ENCODE measurements at places on chromosomes 6 and 20.

DNA sequence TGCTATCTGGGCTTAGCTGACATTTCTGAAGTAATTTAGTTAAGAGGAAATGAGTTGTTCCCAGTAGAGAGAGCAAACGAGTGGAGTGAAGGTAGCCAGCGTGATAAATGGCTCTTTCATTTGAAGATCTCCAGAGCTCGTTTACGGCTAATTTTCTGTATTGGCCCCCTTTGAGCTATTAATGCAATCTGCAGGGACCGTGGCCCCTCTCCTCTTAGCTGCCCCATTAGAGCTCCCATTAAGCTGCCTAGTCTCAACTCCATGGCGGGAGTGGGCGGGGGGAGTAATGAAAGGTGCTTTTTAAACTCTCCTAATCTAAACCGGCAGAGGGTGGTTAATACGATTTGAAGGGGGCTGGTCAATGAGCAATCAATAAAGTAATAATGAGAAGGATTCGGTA lies 12.5 kb downstream of the TFAP2B start:
- no peak for DNase-seq

DNA sequence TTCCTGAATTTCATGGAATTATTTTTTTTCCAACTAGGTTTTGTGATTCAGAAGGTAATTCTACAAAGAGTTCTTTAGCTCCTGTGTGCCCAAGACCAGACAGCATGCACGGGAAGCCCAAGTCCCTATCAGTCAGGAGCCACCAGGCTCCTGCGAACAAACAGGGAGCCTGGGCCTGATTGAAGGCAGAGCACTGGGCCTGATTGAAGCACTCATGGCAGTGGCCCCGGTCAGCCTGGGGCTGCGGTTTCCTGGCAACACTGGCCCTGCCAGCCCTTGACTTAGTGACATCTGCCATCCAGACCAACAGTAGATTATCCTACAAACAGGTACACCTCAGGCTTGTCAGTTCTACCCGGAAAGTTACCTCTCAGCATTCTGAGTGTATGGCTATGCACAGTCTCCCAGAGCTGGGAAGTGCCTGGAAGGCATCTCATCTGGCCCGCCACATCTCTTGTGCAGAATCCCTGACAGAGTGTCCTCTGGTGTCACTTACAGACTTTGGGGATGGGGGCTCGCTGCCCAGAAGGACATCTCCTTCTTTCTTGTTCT lies 133.8 kb downstream of the VEGFA start:
- DNase-seq, result no peak

GRCh38 chr6:161424421-161424820 lies 150.6 kb upstream of the AGPAT4 start:
- no peak for DNase-seq

DNA sequence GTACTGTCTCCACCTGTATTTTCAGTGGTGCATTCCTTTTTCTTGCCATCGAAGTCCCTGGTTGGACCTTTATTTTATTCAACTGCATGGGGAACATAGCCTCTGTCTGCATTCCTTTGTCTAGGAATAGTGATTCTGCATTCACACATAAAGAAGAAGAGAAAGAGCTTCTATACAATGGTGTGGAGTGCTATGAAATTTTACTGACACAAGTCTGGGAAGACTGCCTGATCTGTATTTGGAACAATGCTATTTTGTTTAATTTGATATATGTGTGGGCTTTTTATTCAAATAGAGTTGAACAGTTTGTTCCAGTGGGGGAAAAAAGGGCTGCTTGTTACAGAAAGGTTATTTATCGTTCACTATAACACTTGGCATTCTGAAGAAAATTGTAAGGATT lies 375.7 kb upstream of the POU3F2 start:
- DNase-seq, result no peak

GRCh38 chr6:32936239-32937152 lies 4.3 kb downstream of the HLA-DMB start:
- no peak for DNase-seq

DNA sequence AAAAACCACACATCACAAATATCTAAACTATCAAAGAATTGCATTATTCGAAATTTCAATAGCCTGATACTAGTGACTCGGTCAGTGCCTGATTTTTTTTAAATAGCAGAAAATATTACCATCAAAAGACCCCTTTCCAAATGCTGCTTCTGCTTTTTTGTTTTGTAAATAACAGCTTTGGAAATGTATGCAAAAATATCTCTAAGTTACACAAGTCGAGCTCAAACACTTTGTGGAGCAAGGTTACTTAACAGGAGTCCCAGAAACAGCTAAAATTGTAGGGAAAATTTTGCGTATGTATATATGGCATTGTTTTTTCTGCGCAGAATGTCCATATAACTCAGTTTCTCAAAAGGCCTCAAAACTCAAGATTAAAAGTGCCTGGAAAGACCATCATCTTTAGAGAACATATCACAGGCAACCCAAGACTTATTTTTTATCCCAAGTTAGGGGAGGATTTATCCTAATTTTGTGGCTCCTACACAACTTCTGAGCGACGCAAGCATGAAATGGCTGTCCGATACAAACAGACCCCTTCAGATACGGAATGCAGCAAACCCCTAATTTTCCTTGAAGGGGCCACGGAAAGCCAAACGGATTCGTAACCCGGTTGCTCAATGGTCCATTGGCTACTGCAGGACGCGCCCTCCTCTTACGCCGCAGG lies 1.3 kb downstream of the CEP85L start:
- DNase-seq, result no peak

- no peak for DNase-seq
Observed at GRCh38 chr6:160042788-160043301, 74.0 kb downstream of the IGF2R start.

- no peak for DNase-seq
Observed at GRCh38 chr20:21781446-21782075, 76.1 kb downstream of the PAX1 start.

DNA sequence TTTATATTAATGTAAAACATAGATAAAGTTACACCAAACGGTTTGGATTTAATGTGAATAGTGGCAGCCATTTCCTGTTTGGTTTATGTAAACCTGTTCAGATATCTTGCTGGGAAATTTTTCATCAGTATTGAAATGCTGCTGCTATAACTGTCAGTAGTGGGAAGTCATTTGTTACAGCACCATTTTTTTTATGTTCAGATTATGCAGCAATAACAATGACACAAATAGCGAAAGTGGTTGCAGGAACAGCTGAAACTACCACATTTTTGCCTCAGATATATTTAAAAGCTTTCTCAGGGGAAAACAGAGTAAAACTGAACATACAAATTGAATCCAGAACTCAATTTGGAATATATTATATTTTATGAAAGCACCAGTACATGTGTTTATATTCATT lies 128.8 kb upstream of the SIM1 start:
- DNase-seq, result peak; percentile 9

- no peak for DNase-seq
Observed at GRCh38 chr6:86848986-86849385, 88.3 kb upstream of the HTR1E start.

- no peak for DNase-seq
Observed at GRCh38 chr6:811831-812230, 118.9 kb upstream of the EXOC2 start.

DNA sequence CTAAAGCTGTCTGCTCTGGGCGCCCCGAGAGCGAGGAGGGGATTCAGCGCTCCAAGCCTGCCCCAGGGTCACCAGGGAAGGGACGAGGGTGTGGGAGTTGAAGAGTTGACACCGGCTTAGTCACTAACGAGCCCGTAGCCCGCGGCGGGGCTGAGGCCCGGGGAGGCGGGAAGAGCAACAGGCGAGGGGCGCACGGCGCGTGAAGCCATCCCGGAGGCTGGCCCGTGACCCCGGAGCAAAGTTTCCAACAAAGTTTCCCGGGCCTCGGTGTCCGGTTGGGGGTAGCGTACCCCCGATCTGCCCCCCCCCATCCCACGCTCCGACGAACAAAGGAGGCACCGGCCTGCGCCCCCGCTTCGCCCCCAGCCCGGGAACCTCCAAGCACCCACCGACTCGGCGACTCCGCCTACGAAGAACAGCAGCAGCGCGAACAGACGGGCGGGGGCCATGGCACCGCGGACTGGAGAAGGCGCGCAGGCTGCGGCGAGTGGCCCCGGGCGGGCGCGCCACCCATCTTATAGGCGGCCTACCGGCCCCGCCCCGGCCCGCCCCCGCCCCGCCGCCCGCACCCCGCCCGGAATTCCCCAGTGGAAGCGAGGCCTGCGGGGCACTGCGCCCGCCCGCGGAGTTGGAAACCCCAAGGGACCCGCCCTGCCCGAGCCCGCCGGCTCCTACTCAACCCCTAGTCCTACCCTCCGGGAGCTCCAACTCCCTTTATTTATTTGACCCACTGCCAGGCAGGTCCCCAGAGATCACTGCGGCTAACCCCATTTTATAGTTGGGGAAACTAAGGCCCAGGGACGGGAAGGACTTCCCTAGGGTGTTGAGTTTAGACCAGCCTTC lies at the start of gene SDC4:
SDC4 (minus strand) TSS at position 489 of the 843 bp plus-strand sequence; CDS start at position 449, 40 bp downstream.
- DNase-seq, result peak; percentile 62

GRCh38 chr6:125357515-125358256 lies 55.9 kb upstream of the HDDC2 start:
- no peak for DNase-seq

DNA sequence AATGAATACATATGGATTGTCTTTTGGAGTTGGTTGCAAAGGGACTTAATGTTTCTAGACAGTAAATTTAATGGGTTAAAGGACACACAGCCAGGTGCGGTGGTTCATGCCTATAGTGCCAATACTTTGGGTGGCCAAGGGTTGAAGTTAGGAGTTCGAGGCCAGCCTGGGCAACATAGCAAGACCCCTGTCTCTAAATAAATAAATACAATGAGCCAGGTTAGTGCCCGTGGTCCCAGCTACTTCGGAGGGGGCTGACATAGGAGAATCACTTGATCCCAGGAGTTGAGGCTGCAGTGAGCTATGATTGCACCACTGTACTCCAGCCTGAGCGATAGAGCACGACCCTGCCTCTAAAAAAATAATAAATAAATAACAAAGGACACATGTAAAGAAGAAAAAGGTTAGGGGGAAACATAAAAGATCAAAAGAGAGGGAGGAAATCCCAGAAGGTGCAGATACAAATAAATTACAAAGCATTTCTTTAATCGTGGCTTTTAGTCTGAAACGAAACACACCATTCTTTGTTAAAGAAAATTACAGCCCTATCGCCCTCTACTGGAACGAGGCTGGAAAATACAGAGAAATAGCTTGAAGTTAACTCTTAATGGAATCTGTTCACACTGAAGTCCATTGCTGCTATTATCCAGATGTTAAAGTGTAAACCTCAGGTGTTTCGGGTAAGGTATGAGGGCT lies 42.6 kb upstream of the SCML4 start:
- DNase-seq, result peak; percentile 40

- no peak for DNase-seq
Observed at GRCh38 chr6:161215876-161216615, 57.8 kb downstream of the AGPAT4 start.

DNA sequence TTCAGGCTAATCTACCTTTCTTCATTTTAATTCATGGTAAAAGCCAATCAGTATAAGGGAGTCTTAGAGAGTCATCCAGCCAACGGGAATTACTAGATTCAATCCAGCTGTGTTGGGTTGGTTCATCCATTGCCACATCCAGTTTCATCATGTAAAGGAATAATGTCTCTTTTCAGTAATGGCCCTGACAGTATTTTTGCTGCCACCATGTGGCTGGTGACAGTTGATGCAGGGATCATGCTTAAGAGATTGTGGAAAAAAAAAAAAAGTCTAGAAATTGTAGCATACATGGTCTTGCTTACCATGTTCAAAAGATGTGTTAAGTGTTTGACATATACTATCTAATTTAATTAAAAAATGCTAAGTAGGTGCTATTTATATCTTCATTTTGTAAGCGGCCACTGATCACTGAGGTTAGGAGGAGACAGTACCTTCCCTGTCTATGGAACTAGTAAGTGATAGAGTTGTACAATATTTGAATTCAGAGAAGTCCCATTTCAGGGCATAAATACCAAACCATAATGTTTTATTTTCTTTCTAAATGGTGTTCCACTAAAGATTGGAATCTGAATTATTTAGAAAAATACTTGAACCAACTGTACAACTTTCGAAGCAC lies 135.9 kb downstream of the KHDRBS2 start:
- peak; percentile 7 for DNase-seq

DNA sequence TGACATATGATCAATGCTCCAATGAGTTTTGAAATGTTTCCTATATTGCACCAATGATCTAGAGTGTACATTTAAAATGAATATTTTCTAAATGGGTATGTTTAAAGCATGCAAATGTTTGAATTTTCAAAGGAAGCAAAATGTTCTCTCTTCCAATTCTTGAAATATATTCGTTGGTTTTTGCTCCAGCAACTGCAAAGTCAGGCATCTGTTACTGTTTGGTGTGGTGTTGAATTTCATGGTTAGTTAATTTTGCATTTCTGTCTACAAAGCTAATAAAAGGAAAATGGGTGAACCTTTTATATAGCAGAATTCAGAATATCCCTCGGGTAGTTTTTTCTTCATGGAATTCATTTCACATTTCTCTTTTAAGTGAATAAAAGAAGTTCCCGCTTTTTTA lies 1018.3 kb downstream of the GRIK2 start:
- no peak for DNase-seq
